Hippocampal formation (tissue), 2 donors: ENCODE measurements at places on chromosomes 13 and 19.

DNA sequence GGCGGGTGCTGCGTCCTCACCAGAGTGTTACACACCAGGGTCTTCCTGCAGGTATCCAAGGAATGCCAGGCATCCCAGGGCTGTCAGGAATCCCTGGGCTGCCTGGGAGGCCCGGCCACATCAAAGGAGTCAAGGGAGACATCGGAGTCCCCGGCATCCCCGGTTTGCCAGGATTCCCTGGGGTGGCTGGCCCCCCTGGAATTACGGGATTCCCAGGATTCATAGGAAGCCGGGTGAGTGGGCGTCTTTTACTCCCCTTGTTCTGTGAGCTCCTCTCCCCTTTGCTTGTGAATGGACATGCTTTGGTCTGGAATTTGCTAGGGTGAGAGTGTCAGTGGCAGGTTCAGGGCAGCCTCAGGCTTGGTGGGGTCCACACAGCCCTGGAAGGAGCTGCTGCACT lies 75.9 kb downstream of the RAB20 start:
- DNase-seq = no peak

DNA sequence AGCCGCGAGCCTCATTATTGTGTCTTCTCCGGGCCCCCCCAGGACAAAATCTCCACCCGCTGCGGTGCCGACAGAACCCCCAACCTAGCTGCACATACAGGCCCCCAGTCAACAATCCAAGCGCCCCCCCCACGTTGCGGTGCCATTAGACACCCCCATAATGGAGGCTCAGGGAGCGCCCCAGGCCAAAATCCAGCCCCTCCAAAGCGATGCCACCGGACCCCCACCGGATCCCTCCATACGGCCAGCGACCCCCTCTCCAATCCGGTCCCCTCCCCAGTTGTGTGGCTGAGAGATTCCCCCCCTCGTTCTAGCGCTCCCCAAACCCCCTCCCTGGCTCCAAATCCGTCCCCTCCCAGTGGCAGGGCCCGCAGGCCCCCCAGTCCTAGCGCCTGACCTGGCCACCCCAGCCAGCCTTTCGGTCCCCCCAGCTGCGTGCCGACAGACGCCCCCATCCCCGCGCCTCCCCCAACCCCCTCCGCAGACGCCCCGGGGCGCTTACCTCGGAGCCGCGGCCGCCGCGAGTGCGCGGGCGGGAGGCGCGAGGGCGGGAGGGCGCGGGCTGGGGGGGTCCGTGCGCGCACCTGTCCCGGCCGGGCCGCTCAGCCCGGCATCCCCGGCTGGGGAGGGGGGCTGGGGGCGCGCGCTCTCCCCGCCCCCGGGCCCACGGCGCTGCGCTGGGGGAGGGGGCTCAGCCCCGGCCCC lies 21.6 kb upstream of the SEMA6B start:
- no peak for DNase-seq

DNA sequence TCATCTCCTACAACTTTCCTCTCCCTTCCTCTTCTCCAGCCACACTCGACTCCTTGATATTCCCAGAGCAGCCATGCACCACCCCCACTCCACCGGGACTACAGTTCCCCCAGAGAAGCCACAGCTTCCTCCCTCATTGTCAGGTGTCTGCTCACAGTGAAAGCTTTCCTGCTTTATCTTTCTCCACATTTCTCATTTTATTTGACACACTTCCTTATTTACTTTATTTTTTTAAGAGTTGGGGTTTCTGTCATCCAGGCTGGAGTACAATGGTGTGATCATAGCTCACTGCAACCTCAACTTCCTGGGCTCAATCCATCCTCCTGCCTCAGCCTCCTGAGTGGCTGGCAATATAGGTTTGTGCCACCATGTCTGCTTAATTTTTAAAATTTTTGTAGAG lies 464.6 kb downstream of the MYO16 start:
- DNase-seq = no peak

DNA sequence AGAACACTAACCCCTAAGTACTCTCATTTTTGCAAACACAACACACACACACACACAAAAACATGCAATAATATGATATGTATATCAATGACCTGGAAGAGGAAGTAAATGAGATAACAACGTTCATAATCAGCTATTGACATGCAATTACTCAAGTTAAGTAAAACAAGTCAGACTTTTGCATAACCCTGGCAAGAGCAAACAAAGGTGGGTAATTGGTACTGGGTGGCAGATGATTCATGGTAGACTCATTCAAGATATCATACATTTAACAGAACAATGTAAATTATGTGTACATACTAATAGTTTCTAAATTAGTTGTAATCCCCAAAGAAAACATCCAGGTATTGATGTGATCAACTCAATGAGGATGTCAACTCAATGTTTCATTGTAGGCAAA lies 508.8 kb downstream of the DACH1 start:
- no peak for DNase-seq

GRCh38 chr19:23560051-23560450 lies 127.0 kb downstream of the ZNF675 start:
- no peak for DNase-seq

- no peak for DNase-seq
These were observed 15.8 kb upstream of the SHISA2 start for GRCh38 chr13:26067601-26068000.

DNA sequence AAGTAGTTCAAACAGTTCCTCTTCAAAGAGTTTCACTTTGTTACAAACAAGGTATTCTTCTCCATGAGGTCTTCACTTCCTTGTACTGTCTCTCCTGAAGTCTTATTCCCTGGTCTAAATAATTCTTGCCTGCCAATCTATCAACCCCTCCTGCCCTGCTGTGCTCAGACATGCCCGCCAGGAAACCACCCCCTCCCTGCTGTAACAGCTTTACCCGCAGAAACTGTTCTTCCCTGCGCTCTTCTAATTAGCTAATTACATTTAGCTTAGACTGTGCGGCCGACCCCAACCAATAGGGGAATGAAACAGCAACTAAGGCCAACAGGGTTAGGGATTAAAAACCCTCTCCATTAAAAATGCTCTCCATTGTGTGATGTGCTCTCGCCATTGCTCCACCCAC lies 46.7 kb downstream of the ZNF846 start:
- DNase-seq = peak; percentile 51

GRCh38 chr13:42137856-42138537 lies 89.5 kb downstream of the DGKH start:
- DNase-seq = no peak

- no peak for DNase-seq
These were observed 68.2 kb upstream of the MED4 start for GRCh38 chr13:48163061-48163460.

DNA sequence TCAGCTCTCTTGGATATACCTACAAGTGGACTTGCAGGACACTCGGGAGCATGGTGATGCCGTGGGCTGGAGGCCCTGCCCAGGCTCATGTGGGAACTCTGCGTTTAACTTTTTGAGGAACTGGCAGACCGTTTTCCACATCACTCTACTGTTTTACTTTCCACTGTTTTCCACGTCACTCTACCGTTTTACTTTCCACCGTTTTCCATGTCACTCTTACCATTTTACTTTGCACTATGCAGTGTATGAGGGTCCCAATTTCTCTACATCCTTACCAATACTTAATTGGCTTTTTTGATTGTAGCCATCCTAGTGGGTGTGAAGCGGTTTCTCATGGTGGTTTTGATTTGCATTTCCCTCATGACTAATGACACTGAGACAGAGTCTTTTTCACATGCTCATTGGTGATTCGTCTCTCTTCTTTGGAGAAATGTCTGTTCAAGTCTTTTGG lies 40.5 kb downstream of the GATAD2A start:
- DNase-seq = no peak

- DNase-seq = no peak
These were observed 3.6 kb upstream of the ELANE start for GRCh38 chr19:848386-848921.

DNA sequence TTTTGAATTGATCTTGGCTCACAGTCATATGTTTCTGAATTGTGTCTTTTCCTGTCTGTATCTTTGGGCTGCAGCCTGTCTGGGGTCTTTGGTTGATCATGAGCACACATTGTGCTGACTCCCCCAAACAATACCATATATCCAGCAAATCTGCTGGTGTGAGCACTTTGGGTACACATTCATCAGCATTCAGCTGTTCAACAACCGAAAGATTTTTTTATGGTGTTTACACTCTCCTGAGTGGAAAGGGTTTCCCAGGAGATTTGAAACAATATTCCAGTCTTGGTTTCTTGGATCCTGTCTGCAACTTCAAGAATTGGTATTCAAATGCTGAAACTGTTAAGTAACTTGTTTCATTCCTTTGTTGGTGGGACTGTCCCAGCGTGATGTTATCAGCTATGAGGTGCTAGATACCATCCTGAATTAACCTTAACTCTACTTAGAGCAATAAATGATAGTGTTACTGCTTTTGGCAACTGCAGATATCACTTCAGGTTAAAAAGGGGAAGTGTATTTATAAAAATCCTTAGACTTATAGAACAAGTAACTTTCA lies 78.4 kb upstream of the DIAPH3 start:
- DNase-seq = no peak

DNA sequence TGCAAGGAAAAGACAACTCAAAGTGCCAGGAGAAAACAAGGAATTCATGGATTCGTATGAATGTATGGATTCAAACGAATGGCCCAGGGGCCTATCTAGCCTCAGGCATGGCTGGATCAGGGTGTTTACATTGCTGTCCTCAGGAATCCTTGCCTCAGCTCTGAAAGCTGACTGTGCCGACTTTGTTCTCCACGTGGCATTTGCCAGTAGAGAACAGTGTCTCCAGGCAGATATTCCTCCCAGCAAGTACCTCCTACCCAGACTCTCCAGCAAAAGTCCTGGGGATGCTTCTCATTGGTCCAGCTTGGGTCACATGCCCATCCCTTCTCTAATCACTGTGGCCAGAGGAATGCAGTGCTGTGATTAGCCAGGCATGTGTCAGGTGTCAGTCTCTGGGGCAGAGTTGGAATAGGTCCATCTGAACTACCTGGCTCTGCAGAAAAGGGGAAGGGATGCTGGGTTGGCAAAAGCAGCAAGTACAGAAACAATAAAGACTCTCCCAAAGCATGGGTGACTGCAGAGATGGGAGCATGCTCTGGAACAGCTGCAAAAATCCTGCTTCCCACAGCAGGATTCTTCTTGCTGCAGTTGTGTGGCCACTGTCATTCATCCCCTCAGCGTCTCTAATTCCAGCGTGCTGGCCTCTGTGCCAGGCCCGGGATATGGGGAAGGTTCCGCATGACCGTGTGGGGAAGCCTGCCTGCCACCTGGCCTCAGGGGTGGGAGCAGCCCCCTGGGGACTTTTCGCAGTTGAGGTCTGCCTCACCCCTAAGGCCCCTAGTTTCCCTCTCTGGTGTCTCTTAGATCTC lies 30.0 kb downstream of the CCNE1 start:
- no peak for DNase-seq

DNA sequence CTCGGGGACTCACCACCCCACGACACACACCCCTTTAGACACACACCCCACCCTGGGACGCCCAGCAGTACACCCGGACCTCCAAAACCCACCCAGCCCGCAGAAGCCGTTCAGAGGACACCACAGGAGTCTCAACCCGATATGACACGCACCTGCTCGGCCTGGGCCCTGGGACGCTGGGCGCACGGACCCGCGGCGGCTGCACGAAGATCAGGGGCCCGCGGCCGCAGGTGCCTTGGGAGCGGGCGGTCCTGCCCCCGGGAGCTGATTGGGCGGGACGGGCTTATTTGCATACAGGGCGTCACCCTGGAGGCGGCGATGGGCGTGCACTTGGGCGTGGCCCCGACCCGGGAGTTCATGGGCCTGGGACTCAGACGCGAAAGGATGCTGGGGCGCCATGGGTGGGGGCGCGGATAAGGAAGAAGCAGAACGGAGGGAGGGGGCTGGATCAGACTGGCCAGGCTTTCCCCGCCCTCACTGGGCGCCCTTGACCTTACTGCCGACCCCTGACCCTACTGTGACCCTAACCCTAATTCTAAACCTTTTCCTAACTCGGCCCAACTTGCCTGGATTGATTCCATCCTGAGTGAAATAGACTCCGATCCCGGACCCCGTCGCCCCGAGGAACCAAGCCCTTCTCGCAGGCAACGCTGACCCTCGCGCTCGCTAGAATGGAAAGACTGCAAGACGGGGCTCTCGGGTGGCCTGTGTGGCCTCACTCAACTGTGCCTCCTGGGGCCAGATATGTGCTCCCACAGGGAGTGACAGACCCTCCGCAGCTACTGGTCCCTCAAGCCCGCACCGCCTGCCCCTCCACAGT lies at the start of gene MEF2B:
Gene MEF2B (minus strand): TSS at position 211 of the 820 bp plus-strand sequence. CDS start 19,528 bp downstream, outside the sequence.
- peak; percentile 35 for DNase-seq

DNA sequence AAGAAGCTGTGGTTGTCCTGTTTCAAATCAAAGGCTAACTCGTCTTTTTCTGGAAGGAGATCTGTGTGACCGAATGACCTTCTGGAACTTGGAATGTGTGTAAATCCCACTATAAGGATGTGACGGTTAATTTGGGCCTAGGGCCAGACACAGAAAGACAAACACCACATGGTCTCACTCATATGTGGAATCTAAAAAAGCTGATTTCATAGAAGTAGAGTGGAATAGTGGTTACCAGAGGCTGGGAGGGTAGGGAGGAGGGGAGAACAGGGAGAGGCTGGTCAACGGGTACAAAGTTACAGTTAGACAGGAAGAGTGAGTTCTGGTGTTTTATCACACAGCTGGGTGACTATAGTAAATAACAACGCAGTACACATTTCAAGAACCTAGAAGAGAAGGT lies 39.3 kb upstream of the RGCC start:
- DNase-seq = no peak

- peak; percentile 66 for DNase-seq
These were observed 23.6 kb upstream of the CEBPA start for GRCh38 chr19:33325920-33326319.

GRCh38 chr19:5904352-5905113 lies at the start of gene VMAC:
TSS of gene VMAC (plus strand) at chr19:5904872. CDS start at chr19:5904891, 19 bp downstream.
- DNase-seq = peak; percentile 100

GRCh38 chr19:50025022-50025793 lies at the start of gene VRK3:
TSS of gene VRK3 (minus strand) at chr19:50025372. CDS start at chr19:50016162, 9,210 bp downstream.
- DNase-seq = peak; percentile 99

DNA sequence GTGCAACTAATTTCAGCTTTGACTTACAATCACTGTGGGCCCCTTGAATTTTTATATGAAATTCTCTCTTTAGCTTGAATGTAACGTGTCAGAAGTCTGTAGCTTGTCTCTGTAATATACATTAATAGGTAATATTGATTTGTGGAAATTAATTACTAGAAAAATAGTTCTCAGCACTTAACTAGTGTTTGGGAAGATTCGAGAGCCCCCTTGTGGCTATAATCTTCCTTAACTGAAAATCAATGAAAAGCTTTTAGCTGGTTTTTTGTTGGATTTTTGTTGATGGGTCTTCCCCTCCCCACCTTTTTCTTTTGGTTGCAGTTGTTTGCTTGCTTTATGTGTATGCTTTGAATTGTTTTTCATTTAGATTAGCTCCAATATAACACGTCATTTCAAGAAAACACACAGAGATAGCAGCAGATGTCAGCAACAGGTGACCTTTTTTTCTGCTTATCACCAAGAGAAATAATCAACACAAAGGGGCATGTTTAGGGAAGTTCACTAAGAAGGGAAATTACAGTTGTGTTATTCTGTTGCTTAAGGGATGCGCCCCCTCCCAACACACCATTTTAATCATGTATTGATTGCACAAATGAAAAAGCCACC lies 176.8 kb downstream of the OXGR1 start:
- DNase-seq = no peak

- DNase-seq = no peak
These were observed 355.5 kb downstream of the ENOX1 start for GRCh38 chr13:43431290-43431716.
